SJSA1 (cell line): ENCODE measurements at places on chromosomes 3 and 15. TPM values are rescaled to one million over a fixed set of nuclear protein-coding genes. Genes with fewer than 3 reads are reported as not detected.
A peak's percentile ranks its signal among the peaks of the same experiment; 100 is the strongest.

DAZL gene
- total RNA-seq, result not detected in 2 replicates

POMGNT2 gene
- total RNA-seq, result 0.78 and 4.6 TPM in 2 replicates

IL17RC gene
- 12.6 and 19.5 TPM in 2 replicates for total RNA-seq

MNS1 gene
- 8.4 and 10.1 TPM in 2 replicates for total RNA-seq

ELP6 gene
- 28.7 and 39.1 TPM in 2 replicates for total RNA-seq

ADAMTS9 gene
- 4.0 and 5.6 TPM in 2 replicates for total RNA-seq

TGM4 gene
- total RNA-seq, result 0.05 TPM in 1 of 2 replicates, not detected in the other

TBC1D21 gene
- not detected in 2 replicates for total RNA-seq

DNA sequence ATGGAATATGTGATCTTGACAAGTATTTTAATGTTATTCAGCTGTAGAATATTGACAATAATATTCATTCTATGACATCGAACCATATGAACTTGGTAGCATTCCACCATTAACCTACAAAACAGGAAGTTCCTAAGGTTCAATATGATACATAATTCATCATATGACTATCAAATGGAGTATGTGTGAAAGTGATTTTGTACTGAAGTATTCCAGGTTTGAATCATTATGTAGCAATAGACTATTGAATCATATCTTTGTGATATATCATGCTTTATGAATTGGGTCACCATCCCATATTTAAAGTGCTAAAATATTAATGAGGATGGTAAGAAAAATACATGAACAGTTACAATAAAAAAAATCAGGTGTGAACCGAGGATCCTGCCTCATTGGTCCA lies 95.1 kb downstream of the TP63 start:
- no peaks in the 10 kb centered on the region for H3K27me3 ChIP-seq
- H3K27ac ChIP-seq, result no peak overlapping the region
- no peak overlapping the region for H3K4me3 ChIP-seq
- no peaks in the 10 kb centered on the region for H3K4me1 ChIP-seq
- no peaks in the 10 kb centered on the region for H3K36me3 ChIP-seq

GRCh38 chr3:31249545-31249944 lies 283.2 kb upstream of the STT3B start:
- no peaks in the 10 kb centered on the region for H3K4me1 ChIP-seq
- no peaks in the 10 kb centered on the region for H3K36me3 ChIP-seq
- no peak for DNase-seq

- no peaks in the 10 kb centered on the region for H3K27me3 ChIP-seq
- H3K4me3 ChIP-seq, result no peak overlapping the region
- H3K36me3 ChIP-seq, result no peaks in the 10 kb centered on the region
- H3K27ac ChIP-seq, result no peak overlapping the region
Observed at GRCh38 chr3:76943058-76943457, 96.8 kb upstream of the ROBO2 start.

- H3K4me1 ChIP-seq, result peaks cover 70% of the 10 kb centered on the region
- H3K36me3 ChIP-seq, result peaks cover 66% of the 10 kb centered on the region
- H3K27ac ChIP-seq, result peak overlapping the region; percentile 22
Observed at GRCh38 chr3:149373235-149374125, 4.0 kb downstream of the TM4SF1 start.

DNA sequence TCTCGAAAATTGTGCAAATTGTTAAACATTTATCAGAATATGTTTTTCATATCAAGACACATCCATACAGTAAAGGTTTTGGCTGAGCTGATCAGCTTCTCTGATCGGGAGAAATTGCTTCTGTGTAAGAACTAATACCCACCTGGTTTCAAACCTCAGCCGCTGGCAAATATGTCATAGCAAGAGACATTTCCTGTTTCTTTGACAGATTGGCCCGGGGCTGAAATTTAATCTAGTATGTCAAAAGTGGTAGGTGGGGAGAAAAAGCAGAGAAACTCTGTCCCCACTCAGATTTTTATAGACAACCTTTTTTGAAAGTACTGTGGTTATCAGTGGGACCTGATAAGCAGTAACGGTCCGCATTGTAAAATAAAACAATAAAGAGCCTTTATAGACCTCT lies 88.8 kb upstream of the SLC24A5 start:
- H3K36me3 ChIP-seq, result no peaks in the 10 kb centered on the region
- DNase-seq, result no peak
- no peaks in the 10 kb centered on the region for H3K4me1 ChIP-seq
- H3K27ac ChIP-seq, result no peak overlapping the region
- no peak overlapping the region for H3K4me3 ChIP-seq

GRCh38 chr3:179876440-179876839 lies 160.3 kb downstream of the PEX5L start:
- no peak for DNase-seq
- H3K4me3 ChIP-seq, result no peak overlapping the region
- no peaks in the 10 kb centered on the region for H3K27me3 ChIP-seq
- no peak overlapping the region for H3K27ac ChIP-seq
- H3K4me1 ChIP-seq, result no peaks in the 10 kb centered on the region

- DNase-seq, result no peak
- no peak overlapping the region for H3K4me3 ChIP-seq
- no peaks in the 10 kb centered on the region for H3K36me3 ChIP-seq
- H3K4me1 ChIP-seq, result peaks cover 22% of the 10 kb centered on the region
Observed at GRCh38 chr3:123664753-123665152, 79.9 kb upstream of the HACD2 start.

DNA sequence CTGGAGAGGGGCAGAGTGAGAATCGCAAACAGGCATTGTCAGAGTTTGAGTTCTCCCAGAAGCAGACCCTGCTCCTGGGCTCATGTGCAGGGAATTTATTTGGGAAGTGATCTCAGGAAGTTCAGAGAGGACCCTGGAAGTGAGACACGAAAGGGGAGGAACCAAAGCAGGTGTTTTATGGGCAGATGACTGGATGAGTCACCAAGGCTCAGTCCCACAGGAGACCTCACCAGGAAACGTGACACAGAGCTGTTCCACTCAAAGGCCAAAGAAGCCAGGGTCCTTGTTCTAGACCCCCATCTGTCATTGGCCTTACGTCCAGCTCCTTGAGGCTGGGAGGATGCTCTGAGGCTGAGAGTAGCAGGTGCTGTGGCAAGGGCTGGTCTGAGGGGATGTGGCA lies 43.4 kb upstream of the SEC22A start:
- no peak overlapping the region for H3K4me3 ChIP-seq
- peaks cover 15% of the 10 kb centered on the region for H3K4me1 ChIP-seq
- no peaks in the 10 kb centered on the region for H3K36me3 ChIP-seq
- no peak for DNase-seq
- H3K27ac ChIP-seq, result no peak overlapping the region

- no peak overlapping the region for H3K4me3 ChIP-seq
- H3K36me3 ChIP-seq, result no peaks in the 10 kb centered on the region
- H3K27me3 ChIP-seq, result no peaks in the 10 kb centered on the region
- no peaks in the 10 kb centered on the region for H3K4me1 ChIP-seq
- H3K27ac ChIP-seq, result no peak overlapping the region
Observed at GRCh38 chr15:39461536-39462130, 119.2 kb upstream of the THBS1 start.

- no peaks in the 10 kb centered on the region for H3K36me3 ChIP-seq
- H3K27ac ChIP-seq, result no peak overlapping the region
- H3K4me1 ChIP-seq, result peaks cover 33% of the 10 kb centered on the region
- no peaks in the 10 kb centered on the region for H3K27me3 ChIP-seq
- DNase-seq, result no peak
- H3K4me3 ChIP-seq, result no peak overlapping the region
Observed at GRCh38 chr3:5757213-5757804, 569.8 kb downstream of the EDEM1 start.

- H3K36me3 ChIP-seq, result peaks cover 52% of the 10 kb centered on the region
- no peaks in the 10 kb centered on the region for H3K27me3 ChIP-seq
- no peak for DNase-seq
- no peaks in the 10 kb centered on the region for H3K4me1 ChIP-seq
- no peak overlapping the region for H3K27ac ChIP-seq
Observed at GRCh38 chr3:53223025-53223424, 32.8 kb downstream of the TKT start.

GRCh38 chr3:139482206-139482605 lies 5.9 kb upstream of the RBP2 start:
- DNase-seq, result no peak
- no peaks in the 10 kb centered on the region for H3K36me3 ChIP-seq
- H3K27ac ChIP-seq, result no peak overlapping the region
- H3K4me3 ChIP-seq, result no peak overlapping the region
- no peaks in the 10 kb centered on the region for H3K4me1 ChIP-seq

GRCh38 chr3:57086201-57086600 lies 25.7 kb downstream of the SPATA12 start:
- H3K4me3 ChIP-seq, result no peak overlapping the region
- H3K27ac ChIP-seq, result no peak overlapping the region

DNA sequence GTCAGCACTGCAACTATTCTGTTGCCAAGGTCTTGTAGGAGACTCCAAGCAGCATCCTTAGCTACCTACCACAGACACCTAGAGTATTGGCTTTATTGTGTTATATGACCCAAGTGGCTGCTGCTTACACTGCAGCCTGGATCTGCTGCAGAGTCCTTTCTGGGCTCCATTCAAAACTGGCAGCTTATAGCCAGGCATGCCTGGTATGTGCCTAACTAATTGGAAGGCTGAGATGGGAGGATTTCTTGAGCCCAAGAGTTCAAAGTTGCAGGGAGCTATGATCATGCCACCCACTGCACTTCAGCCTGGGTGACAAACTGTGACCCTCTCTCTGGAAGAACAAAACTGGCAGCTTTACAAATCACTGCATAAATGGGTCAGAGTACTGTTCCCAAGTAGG lies 8.6 kb downstream of the NDUFB4 start:
- no peak overlapping the region for H3K27ac ChIP-seq
- H3K4me1 ChIP-seq, result no peaks in the 10 kb centered on the region
- H3K4me3 ChIP-seq, result no peak overlapping the region
- no peak for DNase-seq
- H3K27me3 ChIP-seq, result no peaks in the 10 kb centered on the region
- peaks cover 32% of the 10 kb centered on the region for H3K36me3 ChIP-seq

GRCh38 chr3:50627407-50628051 lies 10.6 kb downstream of the MAPKAPK3 start:
- DNase-seq, result peak; percentile 86
- H3K27me3 ChIP-seq, result no peaks in the 10 kb centered on the region
- no peak overlapping the region for H3K4me3 ChIP-seq
- peaks cover 23% of the 10 kb centered on the region for H3K4me1 ChIP-seq

DNA sequence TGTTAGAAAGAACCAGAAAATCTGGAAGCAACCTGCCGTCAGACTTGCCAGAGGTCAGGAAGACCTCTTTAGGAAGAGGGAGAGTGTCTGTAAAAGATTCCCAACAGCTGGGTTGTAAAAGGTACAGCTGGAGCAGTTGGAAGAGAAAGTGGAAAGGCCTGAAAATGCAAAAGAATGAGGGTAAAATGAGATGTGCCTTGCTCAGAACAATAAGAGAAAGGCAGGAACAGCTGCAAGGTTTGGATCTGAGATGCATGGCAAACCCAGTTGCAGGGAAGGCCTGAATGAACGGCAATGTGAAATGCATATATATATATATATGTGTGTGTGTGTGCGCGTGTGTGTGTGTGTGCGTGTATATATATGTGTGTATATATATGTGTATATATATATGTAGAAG lies 88.1 kb downstream of the ZIC1 start:
- H3K27me3 ChIP-seq, result no peaks in the 10 kb centered on the region
- H3K36me3 ChIP-seq, result no peaks in the 10 kb centered on the region
- H3K27ac ChIP-seq, result no peak overlapping the region
- no peaks in the 10 kb centered on the region for H3K4me1 ChIP-seq

- DNase-seq, result no peak
- peaks cover 26% of the 10 kb centered on the region for H3K4me1 ChIP-seq
- no peaks in the 10 kb centered on the region for H3K27me3 ChIP-seq
- no peak overlapping the region for H3K27ac ChIP-seq
- no peaks in the 10 kb centered on the region for H3K36me3 ChIP-seq
- no peak overlapping the region for H3K4me3 ChIP-seq
Observed at GRCh38 chr3:71447803-71448202, 135.7 kb downstream of the FOXP1 start.

DNA sequence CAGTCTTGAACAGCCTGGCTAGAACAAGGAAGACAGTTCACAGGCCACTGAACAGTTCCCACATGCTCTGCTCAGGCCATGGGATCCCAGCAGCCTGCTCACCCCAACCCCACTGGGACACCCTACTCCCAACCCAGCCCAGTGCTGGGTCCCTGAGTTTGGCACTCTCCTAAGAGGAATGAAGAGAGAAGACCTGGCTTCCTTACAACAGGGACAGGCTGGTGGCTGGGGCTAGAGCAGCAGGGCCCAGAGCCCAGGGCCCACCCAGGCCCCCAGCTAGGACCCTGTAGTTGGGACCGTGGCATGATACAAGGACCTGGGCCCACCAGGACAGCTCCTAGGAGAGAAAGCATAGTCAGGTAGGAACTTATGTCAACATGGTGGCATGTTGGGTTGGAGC lies 43.4 kb downstream of the SEMA3G start:
- no peaks in the 10 kb centered on the region for H3K27me3 ChIP-seq
- no peak overlapping the region for H3K4me3 ChIP-seq
- no peak for DNase-seq
- peaks cover 62% of the 10 kb centered on the region for H3K36me3 ChIP-seq

DNA sequence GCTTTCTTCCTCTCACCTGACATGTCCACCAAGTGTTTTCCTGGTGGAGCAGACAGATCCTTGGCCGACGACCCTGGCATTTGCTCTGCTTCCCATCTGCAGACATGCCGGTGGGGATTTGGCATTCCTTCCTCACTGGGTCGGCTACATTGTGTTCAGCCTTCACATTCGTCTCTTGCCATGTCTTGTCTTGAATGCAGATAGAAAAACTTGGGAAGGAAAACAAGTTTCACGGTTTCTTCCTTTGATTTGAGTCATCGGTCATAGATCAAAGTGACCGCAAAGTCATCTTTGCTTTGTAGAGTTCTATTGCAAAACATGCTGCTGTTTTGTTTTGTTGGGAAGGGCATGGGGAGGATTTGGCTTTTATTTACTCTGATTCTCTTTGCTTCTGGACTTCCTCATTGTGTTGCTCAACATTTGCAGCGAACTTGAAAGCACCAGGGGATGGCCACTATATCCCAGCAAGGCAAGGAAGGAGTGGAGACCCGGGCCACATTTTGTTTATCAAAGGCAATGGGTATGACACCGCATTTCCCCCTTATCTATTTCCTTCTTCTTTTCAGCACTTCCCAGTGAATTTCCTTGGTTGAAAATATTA lies 321.3 kb downstream of the CACNA2D3 start:
- no peak overlapping the region for H3K27ac ChIP-seq
- no peak overlapping the region for H3K4me3 ChIP-seq
- no peaks in the 10 kb centered on the region for H3K4me1 ChIP-seq
- no peaks in the 10 kb centered on the region for H3K36me3 ChIP-seq

DNA sequence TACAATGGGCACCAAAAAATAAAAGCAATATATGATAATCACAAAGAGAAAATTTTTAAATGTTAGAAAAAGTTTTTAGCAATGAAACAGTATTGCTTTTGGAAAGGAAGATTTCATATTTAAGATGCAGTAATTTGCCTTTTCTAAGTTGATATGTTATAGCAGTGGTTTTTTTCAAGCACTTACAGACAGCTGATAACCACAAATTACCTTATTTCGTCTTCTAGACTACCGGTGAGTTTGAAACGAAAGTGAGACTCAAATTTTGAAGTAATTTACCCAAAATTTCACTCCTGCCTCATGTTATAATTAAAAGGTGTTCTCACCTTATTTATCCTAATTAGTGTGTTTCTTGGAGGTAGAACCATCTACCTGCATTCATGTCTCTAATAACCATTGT lies 207.8 kb downstream of the MCTP2 start:
- H3K36me3 ChIP-seq, result no peaks in the 10 kb centered on the region
- no peaks in the 10 kb centered on the region for H3K27me3 ChIP-seq
- DNase-seq, result no peak
- H3K4me3 ChIP-seq, result no peak overlapping the region
- H3K27ac ChIP-seq, result no peak overlapping the region
